ENCODE measurements at places on chromosomes 1 and 21. TPM values are rescaled to one million over a fixed set of nuclear protein-coding genes. Genes with fewer than 3 reads are reported as not detected.

GRCh38 chr21:32888971-32889370, 117.4 kb upstream of the PAXBP1 start:
- peak; percentile 12 for DNase-seq

GRCh38 chr1:118077331-118078045, 107.5 kb downstream of the SPAG17 start:
- DNase-seq, result peak; percentile 75

- no peak for DNase-seq
Measured at GRCh38 chr1:12249748-12250147, 19.9 kb downstream of the VPS13D start.

- DNase-seq, result no peak
Measured at GRCh38 chr1:19325368-19325957, 13.3 kb downstream of the SLC66A1 start.

EPHB2 gene
- total RNA-seq, result 29.8 TPM

VWA5B1 gene
- total RNA-seq, result not detected

CXADR gene
- 1.7 TPM for total RNA-seq
